Stimulated activated CD8-positive, alpha-beta memory T cell treated with anti-CD3 and anti-CD28 coated beads, Interleukin-4, amount 100 ng/mL, for 1 hour (primary cell): ENCODE measurements at places on chromosomes 6 and 20.

GRCh38 chr20:48292806-48293205 lies 507.5 kb upstream of the SULF2 start:
- no peak for DNase-seq

DNA sequence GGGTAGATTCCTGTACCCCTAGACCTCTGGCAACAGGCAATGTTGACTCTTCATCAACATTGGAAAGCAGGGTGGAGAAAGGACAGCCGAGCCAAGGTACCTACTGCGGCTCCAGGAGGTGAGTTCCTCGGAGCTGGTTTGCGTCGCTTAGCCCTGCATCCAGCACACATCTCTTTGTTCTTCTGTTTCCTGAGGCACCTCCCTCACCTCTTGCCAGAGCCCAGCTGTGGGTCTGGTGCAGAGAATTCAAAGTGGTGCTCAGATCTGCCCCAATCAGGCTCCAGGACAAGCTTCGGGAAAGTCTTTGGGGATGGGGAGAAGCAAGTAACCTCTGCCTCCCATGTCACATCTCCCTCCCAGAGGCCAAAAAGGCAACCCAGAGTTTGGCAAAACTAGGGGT lies 2.2 kb downstream of the KCNG1 start:
- no peak for DNase-seq

- DNase-seq = no peak
These were observed 46.5 kb downstream of the ALDH8A1 start for GRCh38 chr6:134903448-134903847.

DNA sequence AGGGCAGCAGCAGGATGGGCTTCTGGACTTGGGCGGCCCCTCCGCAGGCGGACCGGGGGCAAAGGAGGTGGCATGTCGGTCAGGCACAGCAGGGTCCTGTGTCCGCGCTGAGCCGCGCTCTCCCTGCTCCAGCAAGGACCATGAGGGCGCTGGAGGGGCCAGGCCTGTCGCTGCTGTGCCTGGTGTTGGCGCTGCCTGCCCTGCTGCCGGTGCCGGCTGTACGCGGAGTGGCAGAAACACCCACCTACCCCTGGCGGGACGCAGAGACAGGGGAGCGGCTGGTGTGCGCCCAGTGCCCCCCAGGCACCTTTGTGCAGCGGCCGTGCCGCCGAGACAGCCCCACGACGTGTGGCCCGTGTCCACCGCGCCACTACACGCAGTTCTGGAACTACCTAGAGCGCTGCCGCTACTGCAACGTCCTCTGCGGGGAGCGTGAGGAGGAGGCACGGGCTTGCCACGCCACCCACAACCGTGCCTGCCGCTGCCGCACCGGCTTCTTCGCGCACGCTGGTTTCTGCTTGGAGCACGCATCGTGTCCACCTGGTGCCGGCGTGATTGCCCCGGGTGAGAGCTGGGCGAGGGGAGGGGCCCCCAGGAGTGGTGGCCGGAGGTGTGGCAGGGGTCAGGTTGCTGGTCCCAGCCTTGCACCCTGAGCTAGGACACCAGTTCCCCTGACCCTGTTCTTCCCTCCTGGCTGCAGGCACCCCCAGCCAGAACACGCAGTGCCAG lies at the start of gene TNFRSF6B:
Gene TNFRSF6B (plus strand): TSS at position 25 of the 729 bp plus-strand sequence. CDS start 116 bp downstream, at position 141.
- DNase-seq = no peak

- DNase-seq = no peak
These were observed 270.0 kb downstream of the CDH26 start for GRCh38 chr20:60228255-60228654.

DNA sequence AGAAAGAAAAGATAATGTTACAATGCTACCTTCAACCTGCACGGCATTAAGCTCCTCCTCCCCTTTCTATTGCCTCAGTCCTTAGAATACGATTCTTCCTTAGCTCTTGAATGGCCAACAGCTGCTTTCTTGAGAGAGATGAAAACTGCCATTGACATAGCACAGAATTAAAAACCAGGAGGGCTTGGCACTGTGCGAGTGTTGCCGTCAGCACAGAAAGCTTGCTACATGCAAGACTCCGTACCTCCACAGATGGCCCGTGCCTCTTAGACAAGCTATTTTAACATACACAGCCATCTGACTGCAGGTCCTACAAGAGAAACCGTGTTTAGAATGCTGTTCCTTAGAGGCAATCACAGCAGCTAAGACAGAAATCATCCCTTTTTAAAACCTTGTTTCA lies 51.7 kb downstream of the ALDH5A1 start:
- DNase-seq = no peak

DNA sequence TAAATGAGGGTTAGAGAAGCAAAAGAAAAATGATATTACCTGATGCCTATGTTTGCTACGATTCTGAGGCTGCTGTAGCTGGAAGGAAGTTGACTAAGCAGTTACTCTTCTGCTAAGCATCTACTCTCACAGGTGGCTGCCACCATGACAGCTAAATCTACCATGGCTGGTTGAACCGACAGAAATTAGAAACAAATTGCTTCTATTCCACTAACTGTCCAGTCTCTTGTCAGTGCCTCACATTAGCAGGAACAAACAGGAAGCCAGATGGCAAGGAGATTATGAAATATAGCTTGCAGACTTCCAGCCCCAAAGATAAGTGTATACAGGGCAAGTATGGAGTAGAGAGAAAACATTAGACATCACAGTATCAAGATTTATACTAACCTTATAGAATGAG lies 59.4 kb upstream of the TMEM200A start:
- no peak for DNase-seq

DNA sequence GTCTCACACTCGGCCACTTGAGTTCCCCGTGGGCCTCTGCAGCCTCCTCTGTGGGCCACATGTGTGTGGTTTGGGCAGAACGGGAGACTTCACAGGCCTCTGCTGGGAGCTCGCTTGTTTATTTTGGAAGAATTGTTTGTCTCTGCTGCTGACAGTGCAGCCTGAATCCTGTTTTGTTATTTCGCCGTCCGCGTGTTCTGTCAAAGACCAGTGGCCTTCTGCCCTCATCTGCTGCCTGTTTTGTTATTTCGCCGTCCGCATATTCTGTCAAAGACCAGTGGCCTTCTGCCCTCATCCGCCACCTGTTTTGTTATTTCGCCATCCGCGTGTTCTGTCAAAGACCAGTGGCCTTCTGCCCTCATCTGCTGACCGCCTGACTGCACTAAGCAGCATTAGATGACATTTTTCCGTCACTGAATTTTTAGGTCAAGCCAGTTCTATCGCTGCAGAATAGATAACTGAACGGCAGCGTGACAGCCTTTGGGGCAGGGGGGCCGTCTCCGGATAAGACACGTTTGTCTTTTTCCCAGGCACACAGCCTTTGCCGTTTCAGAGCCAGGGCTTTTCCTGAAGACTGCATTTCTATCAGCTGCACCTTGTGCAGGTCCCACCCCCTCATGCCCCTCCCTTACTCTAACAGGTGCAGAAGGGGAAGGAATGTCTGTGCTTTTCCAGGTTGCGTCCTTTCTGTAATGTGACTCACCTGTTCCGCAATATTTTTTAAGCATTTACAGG lies 158.5 kb upstream of the AFDN start:
- DNase-seq = no peak

DNA sequence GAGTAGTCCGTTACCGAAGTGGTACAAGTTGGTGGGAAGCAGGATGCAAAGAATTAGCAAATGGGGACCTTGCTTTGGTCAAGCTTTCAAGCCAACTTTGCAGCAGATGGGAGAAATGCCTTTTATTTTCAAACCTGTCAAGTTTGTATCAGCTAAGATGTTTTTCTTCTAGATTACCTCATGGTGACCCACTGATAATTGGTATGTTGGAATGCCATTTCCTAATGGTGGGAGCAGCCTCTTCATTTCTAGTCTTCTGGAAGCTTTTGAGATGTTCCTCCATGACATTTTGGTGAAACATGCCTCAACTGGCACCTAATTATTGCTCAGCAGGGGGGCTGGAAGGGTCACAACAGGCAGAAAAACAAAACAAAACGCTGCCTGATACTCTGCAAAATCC lies 43.7 kb downstream of the ADNP start:
- DNase-seq = no peak
